ENCODE measurements at places on chromosomes 5 and 9.

DNA sequence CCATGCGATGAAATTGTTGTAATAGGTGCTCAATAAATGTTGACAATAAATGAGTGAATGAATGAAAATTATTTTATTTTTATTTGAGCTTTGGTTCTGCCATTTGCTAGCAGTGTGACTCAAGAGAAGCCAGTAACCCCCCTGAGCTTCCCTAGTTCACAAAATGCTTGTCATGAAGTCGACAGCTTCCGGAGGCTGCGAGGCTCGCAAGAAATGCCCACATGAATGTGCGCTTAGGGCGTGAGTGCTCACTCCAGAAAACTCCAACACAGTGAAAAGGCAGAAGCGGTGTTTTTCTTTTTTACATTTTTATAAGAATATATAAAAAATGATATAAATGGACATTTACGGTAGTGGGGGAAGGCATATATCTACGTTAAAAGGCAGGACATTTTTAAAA, 26.5 kb downstream of the CDKN2A start:
- peaks cover 32% of the 10 kb centered on the region for H3K4me1 ChIP-seq
- H3K4me3 ChIP-seq: no peak overlapping the region
- H3K27me3 ChIP-seq: peaks cover 89% of the 10 kb centered on the region
- peaks cover 20% of the 10 kb centered on the region for H3K36me3 ChIP-seq

GRCh38 chr5:8060953-8061429, 192.0 kb downstream of the MTRR start:
- no peak overlapping the region for H3K4me3 ChIP-seq
- H3K4me1 ChIP-seq: no peaks in the 10 kb centered on the region
- no peaks in the 10 kb centered on the region for H3K27me3 ChIP-seq
- H3K27ac ChIP-seq: no peak overlapping the region
- DNase-seq: no peak
- no peaks in the 10 kb centered on the region for H3K36me3 ChIP-seq

DNA sequence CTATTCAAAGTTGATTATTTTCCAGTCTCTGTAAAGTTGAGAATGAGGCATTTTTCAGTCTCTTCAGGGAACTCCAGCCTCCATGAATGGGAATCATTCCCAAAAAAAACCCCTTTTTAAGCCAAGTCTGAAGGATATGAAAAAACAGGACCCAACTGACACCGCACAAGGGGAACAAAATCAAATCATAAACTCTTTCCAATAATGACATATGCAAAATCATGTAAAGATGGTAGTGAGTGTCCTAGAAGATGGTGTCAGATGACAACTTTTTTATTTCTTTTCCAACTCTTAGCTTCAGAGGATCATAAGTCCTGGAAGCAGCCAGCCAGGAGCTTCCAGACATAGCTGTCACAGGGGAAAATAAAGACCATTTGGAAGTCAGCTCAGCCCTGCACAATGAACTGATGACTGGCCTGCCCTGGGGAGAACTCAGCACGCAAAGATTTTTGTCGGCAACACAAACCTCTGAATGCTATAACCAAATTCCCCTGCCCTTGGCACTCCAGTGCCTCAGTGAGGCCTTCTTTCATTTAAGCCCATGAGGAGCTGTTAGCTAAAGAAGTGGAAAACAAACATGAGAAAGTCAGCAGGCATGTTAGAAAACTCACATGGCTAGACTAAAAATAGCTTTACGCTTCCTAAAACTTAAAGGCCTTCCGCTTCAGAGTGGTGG, 85.4 kb downstream of the SLC1A3 start:
- H3K27ac ChIP-seq: no peak overlapping the region
- H3K4me3 ChIP-seq: no peak overlapping the region
- DNase-seq: no peak

GRCh38 chr5:132237141-132237540, 9.5 kb upstream of the P4HA2 start:
- H3K27me3 ChIP-seq: peaks cover 2% of the 10 kb centered on the region
- H3K36me3 ChIP-seq: no peaks in the 10 kb centered on the region
- peaks cover 6% of the 10 kb centered on the region for H3K4me1 ChIP-seq
- H3K27ac ChIP-seq: no peak overlapping the region
- H3K4me3 ChIP-seq: no peak overlapping the region
- no peak for DNase-seq

DNA sequence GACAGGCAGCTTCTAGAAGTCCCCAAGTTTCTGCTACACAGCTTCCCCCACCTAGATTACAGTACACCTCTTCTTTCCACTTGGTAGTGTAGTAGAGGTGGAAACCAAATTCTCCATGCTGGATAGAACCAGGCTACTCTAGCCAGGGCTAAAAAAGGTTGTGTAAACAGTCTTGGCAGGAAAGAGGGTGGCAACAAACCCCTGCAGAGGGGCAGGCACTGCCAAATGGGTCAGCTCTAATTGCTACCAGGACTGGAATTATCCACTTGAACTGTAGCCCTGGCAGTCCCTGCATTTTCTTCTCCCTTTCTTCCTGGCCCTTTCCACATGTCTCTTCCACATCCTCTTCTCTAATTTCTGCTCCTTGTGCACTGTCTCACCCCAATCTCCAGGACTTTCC, 24.8 kb downstream of the RANBP3L start:
- H3K4me1 ChIP-seq: no peaks in the 10 kb centered on the region
- DNase-seq: no peak
- no peaks in the 10 kb centered on the region for H3K36me3 ChIP-seq
- H3K4me3 ChIP-seq: no peak overlapping the region
- H3K27me3 ChIP-seq: peaks cover 26% of the 10 kb centered on the region

- H3K27ac ChIP-seq: no peak overlapping the region
- H3K4me3 ChIP-seq: no peak overlapping the region
- no peaks in the 10 kb centered on the region for H3K36me3 ChIP-seq
- no peak for DNase-seq
- no peaks in the 10 kb centered on the region for H3K27me3 ChIP-seq
Measured at GRCh38 chr5:151550146-151550545, 41.0 kb downstream of the FAT2 start.

GRCh38 chr9:38380230-38380871, 12.2 kb upstream of the ALDH1B1 start:
- DNase-seq: no peak
- H3K27me3 ChIP-seq: peaks cover 4% of the 10 kb centered on the region
- H3K4me1 ChIP-seq: no peaks in the 10 kb centered on the region
- no peaks in the 10 kb centered on the region for H3K36me3 ChIP-seq

DNA sequence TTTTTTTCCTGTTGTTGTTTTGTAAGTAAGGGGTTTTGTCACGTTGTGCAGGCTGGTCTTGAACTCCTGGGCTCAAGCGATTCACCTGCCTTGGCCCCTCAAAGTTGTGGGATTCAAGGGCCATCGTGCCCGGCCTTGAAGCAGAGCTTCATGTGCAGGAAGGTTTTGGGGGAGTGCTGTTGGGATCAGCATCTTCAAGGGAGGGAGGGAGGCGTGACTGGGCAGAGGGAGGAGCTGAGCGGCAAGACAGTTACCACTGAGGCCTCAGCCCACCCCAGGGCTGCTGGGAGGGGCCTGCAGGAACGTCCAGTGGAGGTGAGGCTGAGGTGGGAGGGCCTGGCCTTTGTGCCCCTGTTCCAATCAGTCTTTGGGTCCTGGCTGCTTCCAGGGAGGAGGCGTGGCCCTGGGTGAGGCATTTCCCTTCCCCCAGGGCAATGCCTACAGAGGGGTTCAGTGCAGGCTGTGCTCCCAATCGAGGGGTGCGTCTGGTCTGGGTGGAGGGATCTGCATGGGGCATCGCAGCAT, 21.4 kb downstream of the OR2V1 start:
- no peak overlapping the region for H3K4me3 ChIP-seq
- H3K27ac ChIP-seq: no peak overlapping the region
- no peaks in the 10 kb centered on the region for H3K36me3 ChIP-seq
- no peak for DNase-seq
- H3K4me1 ChIP-seq: no peaks in the 10 kb centered on the region

DNA sequence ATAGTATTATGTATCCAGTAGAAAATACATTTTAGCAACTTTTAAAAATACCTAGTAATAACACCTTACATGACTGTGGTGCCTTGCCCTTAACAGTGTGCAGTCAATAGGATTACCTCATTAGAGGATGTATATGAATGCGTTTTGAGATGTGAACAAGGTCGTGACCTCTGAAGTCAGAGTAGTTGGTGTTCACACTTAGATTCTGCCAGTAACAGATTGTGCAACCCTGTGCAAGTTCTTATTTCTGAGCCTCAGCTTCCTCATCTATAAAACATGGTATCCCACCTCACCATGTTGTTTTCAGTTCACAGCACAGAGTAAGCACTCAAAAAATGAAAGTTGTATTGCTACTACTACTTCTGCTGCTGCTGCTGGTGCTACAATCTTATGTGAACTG, 347.3 kb downstream of the KDM4C start:
- no peak overlapping the region for H3K27ac ChIP-seq
- H3K4me1 ChIP-seq: no peaks in the 10 kb centered on the region
- H3K27me3 ChIP-seq: no peaks in the 10 kb centered on the region
- no peak overlapping the region for H3K4me3 ChIP-seq
- H3K36me3 ChIP-seq: peaks cover 56% of the 10 kb centered on the region
- no peak for DNase-seq

DNA sequence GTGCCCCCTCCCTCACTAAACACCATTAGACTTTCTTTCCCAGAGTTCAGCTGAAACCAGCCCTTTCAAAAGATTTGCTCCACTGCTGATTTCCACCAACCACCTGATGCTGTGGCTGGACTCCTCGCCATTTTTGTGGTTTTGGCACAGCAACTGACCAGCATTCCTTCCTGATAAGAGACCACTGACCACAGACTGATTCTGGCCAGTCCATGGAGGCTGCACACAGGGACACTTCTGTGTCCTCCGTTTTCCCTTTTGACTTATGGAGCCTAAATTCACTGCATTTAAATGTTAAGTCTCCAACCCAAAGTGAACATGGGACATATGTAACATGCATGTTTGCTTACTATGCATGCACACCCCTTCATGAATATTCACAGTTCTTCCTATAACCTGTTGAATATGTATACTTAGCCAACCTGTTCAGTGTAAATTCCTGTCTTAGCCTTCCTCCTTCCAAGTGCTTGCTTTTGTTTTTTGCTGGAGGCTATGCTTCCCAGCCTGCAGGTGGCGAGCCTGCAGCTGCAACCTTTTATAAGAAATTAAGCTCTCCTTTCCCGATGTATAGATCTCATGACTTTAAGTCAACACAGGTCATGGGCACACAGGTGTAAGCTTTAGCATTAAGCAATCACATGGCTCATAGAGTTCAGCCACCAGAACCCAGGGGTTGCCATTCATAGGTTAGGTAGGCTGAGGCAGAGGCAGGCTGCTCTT, 78.7 kb downstream of the ACTL7B start:
- no peak for DNase-seq
- H3K27ac ChIP-seq: no peak overlapping the region
- H3K4me1 ChIP-seq: no peaks in the 10 kb centered on the region
- H3K4me3 ChIP-seq: no peak overlapping the region
- no peaks in the 10 kb centered on the region for H3K36me3 ChIP-seq

DNA sequence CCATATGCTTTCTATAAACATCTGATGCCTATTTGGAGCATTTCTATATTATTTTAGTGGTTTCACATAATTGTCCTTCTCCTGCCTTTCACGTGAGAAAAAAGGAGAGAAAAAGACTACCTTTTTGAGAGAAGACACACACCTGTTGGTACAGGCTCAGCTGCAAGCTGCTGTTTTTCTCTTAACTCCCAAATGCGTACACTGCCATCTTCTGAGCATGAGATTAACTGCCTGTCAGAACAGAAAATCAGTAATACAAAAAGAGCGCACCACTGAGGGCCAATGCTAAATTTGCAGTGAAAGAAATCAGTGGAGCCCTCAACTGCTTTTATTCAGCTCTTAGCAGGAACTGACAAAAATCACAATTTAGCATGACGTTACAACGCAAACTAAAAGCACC, 54.9 kb downstream of the WDR41 start:
- peaks cover 30% of the 10 kb centered on the region for H3K36me3 ChIP-seq
- peak; percentile 61 for DNase-seq
- no peak overlapping the region for H3K27ac ChIP-seq

DNA sequence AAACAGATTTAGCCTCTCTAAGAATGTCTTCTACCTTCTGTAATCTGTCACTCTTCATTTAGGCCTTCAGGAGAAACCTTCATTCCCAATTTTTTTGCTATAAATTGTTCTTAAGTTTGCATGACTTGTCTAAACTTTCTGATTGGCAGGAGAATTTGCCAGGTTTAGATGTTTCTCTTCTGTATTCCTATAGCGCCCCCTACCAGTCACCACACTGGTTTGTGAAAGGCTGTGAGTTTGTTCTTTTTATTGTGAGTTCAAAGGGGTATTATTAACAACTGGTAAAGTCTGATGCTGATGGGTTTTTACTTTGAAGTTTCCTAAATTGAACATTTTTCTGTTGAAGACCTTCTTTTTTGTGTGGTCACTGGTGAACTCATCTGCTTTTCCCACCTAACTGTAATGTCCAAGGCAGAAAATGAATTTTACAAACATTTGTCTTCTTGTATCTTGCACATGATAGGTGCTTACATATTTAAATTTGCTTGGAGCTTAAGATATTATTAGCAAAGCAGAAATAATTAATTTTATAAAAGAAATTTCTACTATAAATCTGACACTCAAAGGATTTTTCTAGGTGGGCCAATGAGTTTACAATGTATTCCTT, 18.4 kb upstream of the F2RL2 start:
- no peaks in the 10 kb centered on the region for H3K27me3 ChIP-seq
- H3K4me3 ChIP-seq: no peak overlapping the region
- peak; percentile 90 for DNase-seq
- H3K36me3 ChIP-seq: peaks cover 49% of the 10 kb centered on the region

DNA sequence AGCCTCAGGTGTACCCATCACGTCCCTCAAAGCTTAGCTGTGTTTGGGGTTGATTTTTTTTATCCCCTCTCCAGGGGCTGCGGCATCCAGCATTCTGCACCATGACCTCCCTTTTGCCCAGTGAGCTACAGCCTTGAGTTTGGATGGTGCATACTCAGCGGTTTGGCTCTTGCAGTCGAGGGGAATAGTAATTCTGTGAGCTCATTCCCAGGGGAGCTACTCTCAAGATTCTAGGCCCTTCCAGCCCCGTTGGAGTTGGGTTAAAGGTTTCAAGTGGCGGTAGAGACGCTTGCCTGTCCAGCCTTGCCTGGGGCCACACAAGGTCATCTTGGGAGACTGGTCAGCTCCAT, 102.2 kb upstream of the SPRY4 start:
- H3K4me3 ChIP-seq: no peak overlapping the region
- peaks cover 33% of the 10 kb centered on the region for H3K4me1 ChIP-seq
- no peaks in the 10 kb centered on the region for H3K27me3 ChIP-seq
- H3K27ac ChIP-seq: no peak overlapping the region

GRCh38 chr5:167872791-167873190, 418.7 kb upstream of the WWC1 start:
- no peak for DNase-seq
- no peak overlapping the region for H3K4me3 ChIP-seq
- no peaks in the 10 kb centered on the region for H3K4me1 ChIP-seq
- no peaks in the 10 kb centered on the region for H3K27me3 ChIP-seq

DNA sequence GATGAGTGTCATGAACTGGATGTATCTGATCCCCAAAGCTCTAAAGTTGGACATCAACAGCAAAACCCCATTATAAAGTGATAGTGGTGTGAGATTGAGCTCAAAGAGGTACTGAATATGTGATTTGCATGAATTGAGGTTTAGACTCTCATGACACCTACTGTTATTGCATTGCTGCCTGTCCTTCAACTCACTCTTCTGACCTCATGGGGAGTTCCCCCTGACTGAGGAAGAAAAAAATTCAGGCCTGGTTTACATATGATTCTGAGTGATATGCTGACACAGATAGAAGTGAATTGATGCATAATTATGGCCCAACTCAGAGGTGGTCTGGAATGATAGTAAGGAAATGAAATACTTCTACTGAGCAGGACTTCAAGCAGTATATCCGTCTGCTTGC, 76.2 kb upstream of the CHD1 start:
- H3K4me3 ChIP-seq: no peak overlapping the region
- DNase-seq: peak; percentile 63
- H3K36me3 ChIP-seq: no peaks in the 10 kb centered on the region
